Left lobe of liver (tissue), 2 donors: ENCODE measurements at places on chromosomes 6 and 20.

GRCh38 chr6:55433446-55434130 lies 106.3 kb downstream of the GFRAL start:
- no peak for DNase-seq

- DNase-seq = peak; percentile 85
Observed at GRCh38 chr20:49353348-49353747, 75.5 kb upstream of the ZNFX1 start.

- DNase-seq = no peak
Observed at GRCh38 chr6:122673343-122673961, 63.2 kb downstream of the PKIB start.

DNA sequence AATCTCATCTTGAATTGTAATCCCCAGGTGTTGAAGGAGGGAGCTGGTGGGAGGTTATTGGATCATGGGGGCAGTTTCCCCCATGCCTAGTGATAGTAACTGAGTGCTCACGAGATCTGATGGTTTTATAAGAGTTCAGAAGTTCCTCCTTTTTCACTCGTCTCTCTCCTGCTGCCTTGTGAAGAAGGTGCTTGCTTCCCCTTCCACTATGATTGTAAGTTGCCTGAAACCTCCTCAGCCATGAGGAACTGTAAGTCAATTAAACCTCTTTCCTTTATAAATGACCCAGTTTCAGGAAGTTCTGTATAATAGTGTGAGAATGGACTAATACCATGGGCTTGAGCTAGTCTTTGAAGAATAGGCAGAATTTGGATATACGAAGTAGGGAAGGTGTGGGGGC lies 113.9 kb downstream of the RIN2 start:
- DNase-seq = no peak

DNA sequence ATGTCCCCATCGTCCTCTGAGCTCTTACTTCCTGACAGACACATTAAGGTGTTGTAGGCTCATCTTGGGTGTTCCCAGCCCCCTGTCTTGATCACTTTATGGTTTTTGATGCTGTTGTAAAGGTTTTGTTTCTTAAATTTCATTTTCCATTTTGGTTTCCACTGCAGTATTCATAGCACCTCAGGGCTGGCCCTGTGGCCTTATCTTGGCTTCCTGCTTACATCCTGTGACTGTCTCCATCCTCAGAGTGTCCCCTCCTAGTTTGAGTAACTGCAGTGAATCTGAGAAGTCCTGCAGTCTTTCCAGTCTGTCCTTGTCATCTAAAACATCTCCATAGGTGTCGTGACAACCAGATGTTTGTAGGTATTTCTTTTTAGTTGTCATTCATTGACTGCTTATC lies 50.9 kb downstream of the JARID2 start:
- no peak for DNase-seq

- no peak for DNase-seq
Observed at GRCh38 chr6:144123836-144124235, 26.5 kb upstream of the STX11 start.

GRCh38 chr6:86937219-86938079 lies at the start of gene HTR1E:
HTR1E (plus strand) TSS chr6:86937528; CDS start chr6:87015335, 77,807 bp downstream.
- DNase-seq = peak; percentile 44

- DNase-seq = no peak
Observed at GRCh38 chr6:127190552-127190951, 72.1 kb downstream of the RSPO3 start.

GRCh38 chr6:24249926-24250325 lies 107.9 kb downstream of the DCDC2 start:
- DNase-seq = no peak

DNA sequence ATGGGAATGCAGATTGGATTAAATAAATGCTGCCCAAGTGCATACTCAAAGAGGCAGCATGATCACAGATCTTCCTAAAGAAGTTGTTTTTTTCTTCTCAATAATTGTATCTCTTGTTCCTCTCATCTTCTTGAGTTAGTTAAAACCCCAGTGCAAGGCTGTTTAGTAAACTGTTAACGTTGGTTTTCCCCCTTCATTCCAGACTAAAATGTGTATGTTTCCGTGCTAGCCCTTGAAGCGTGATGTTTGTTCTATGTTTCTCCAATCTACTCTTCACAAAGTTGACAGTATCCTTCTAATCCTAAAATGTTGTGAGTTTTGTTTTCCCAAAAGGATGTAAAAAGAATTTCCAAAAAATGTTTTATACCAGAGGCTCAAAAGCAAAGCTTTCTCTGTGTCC lies 15.6 kb downstream of the CYP24A1 start:
- DNase-seq = no peak
